ENCODE measurements at places on chromosomes 5 and 9.

GRCh38 chr5:68962757-68963484, 130.9 kb upstream of the SLC30A5 start:
- DNase-seq, result no peak

- DNase-seq, result no peak
Measured at GRCh38 chr9:112110094-112110776, 64.9 kb downstream of the SUSD1 start.

DNA sequence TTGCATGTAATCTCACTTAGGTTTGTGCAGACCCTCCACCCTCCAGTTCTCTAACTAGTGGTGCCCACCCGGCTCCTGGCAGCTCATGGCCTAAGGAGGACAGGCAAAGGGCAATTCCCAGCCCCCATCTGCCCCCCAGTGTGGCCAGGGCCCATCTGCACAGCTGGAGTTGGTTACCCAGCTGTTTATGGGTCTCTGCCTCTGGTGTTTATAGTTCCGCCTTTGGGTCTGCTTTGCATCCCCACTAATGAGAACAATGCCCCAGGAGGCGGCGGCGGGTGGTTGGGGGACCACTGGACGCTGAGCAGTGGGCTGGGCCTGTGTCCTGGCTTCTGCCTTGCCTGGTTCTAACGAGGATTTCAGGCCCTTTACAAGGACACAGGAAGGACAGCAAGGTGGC, 62.4 kb downstream of the NDST1 start:
- DNase-seq, result no peak

- no peak for DNase-seq
Measured at GRCh38 chr9:389159-389558, 174.5 kb downstream of the DOCK8 start.
